Right lung (tissue), 10 donors: ENCODE measurements at places on chromosomes 6 and 20.

DNA sequence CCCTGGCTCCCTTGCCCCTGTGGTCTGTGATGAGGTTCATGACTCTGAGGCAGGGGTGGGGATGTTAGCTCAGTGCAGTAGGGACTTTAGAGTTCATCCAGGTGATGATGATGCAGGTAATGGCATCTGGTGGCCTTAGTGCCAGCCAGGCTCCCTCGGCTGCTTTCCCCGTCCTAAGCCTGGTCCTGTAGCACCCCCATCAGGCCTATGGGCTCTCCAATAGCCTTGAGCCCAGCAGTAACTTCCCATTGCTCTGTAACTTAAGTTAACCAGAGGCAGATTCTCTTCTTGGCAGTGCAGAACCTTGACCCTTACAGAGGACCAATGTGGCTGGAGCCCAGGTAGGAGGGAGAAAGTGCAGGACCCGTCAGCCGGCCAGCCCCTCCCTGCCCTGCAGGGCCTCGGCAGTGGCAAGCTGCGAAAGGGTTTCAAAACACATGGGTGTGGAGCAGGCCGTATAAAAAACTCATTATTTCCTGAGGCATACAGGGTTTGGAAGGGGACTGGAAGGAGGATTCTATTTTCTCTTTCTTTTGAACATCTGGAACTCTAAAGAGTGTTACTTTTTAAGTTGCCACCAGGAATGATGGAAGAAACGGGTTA is 406.9 kb downstream of the CDH26 start:
- DNase-seq, result no peak

DNA sequence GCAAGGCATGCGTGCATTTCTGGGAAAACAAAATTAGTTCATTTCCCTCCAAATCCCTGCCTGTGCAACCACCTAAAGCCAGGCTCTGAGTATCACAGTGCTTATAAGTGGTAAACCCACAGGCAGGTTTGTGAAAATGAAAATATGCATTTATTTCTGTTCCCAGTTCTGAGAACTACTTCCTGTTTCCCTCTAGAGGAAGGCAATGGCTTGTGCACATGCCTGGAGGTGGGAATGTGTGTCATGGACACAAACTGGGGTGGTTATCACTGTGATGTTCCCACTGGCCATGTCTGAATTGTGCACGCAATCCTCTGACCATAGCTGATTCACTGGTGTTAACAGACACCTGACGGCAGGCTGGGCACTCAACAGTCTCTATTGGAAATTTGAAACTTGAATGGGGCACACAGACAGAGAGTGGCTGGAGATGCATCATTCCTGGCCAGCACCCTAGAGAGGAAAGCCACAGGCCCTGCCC is 26.3 kb downstream of the FAM110A start:
- DNase-seq, result no peak

DNA sequence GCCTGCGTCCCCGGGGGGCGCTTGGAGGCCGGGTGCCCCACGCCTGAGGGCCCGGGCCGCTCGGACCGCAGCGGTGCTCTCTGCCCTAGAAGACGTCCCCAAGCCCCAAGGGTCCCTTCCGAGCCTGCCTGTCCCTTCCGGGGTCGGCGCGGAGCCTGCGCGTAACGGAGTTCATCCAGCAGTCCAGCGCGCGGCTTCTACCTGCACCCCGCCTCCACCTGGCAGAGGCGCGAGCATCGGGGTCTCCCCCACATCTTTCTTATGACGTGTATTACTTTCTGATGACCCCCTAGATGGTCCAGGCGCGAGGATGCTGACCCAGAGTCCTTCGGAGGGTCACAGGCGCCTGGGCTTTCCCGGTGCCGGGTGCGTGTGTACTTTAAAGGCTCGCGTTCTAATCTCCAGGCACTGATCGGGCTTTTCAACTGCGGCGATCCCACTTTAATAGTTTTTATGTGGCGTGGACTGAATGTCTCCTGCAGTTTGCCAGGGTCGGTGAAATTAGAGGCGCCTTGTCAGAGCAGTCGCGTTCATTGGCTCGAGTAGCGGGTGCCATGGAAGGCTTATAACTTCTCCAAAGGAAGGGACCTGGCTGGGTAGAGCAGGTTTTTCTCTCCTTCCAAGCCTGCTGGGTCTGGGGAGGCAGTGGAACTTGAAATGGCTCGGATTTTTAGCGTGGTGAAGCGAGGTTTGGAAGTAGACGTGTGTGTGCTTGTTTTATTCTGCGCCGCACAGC is 912 bp downstream of the EYA4 start:
- DNase-seq, result peak; percentile 32

DNA sequence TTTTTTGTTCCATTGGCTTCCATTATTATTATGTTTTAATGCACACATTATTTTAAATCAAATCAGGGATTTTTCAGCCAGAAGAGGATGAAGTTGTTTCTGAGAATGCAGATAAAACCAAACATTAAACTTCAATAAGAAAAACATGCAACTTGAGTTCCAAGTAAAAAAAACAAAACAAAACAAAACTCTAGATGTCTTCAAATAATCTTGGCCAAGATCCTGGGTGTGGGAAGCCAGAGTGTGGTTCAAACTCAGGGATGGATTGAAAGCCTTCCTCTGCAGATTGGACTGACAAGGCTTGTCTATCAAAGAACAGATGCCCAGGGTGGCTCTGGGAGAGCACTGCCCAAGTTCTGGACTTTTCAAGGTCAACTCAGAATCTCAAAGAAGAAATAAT is 134.1 kb downstream of the LCA5 start:
- peak; percentile 13 for DNase-seq

GRCh38 chr20:9269280-9269971 is 200.5 kb downstream of the PLCB4 start:
- no peak for DNase-seq

GRCh38 chr6:145139140-145139850 is 596.0 kb downstream of the EPM2A start:
- peak; percentile 25 for DNase-seq

- no peak for DNase-seq
Measured at GRCh38 chr20:35060168-35060567, 32.4 kb downstream of the TRPC4AP start.

DNA sequence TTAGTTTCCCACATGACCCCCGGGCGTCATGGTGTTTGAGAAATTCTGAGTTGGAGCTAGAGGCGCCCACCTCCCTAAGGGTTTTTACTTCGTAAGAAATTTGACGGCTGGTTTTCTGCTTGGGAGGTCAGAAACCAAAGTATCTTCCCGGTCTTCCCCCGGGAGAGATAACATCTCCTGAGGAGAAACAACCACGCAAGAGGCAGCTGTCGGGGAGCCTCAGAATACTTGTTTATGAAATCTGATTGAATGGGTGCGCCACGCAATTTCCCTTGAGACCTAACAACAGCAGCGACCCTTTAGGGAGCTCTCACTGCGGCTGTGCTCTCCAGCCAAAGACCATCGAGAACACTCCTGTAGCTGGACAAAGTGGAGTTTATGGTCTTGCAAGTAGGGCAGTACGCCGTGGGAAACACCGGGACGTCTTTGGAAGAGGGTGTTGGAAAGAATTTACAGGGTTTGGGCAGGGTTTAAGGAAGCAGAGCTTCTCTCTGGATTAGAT is 608 bp upstream of the EIF2S2 start:
- no peak for DNase-seq

DNA sequence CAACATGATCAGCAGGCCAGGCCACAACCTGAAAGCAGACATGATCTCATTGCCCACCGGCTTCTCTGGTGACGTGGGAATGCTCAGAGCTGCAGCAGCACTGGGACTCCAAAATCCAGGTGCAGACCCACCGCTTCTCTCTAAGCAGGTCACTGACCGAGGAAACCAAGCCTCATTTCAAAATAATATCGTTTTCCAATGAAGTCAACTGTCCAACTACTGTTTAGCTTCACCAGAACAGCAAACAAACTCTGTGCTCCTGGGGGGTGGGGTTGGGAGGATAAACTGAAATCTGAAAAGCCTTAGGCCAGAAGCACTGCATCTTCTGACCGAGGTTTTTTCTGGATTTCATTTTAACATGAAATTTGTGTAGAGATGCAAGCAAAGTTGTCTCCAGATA is at the start of gene GPLD1:
Gene GPLD1 (minus strand): TSS at position 109 of the 400 bp plus-strand sequence. CDS start 67 bp downstream, at position 42.
- no peak for DNase-seq

GRCh38 chr20:51634877-51635276 is 92.4 kb upstream of the NFATC2 start:
- no peak for DNase-seq

DNA sequence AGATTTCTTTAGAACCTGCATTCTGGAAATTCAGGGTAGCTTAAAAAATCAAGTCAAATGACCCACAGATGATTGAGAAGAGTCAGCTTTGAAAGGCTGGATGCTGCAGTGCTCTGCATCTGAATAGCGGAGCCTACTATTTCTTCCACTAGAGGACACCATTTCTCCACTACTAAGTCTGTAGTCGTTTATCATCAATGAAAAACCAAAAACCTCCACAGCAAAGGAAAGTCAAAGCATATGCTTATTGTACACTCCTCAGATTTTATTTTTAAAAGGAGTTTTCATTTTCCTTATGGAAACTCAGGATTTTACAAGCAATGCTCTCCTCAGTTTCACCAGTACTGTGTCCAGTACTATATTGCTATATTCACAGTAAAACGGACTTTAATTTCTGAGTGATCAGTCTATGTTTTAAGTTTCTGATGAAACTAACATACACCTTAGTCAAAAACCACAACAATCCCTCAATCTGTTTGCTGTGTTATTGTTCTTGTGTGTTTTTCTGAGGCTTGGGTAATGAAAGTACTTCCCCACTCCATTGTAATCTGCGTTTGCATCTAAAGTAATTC is 50.5 kb upstream of the ENPP5 start:
- peak; percentile 54 for DNase-seq

GRCh38 chr6:56343295-56343694 is 95.9 kb upstream of the COL21A1 start:
- no peak for DNase-seq

GRCh38 chr6:124007266-124007665 is 203.6 kb downstream of the NKAIN2 start:
- no peak for DNase-seq

GRCh38 chr6:141464490-141464889 is 668.2 kb upstream of the GJE1 start:
- no peak for DNase-seq

DNA sequence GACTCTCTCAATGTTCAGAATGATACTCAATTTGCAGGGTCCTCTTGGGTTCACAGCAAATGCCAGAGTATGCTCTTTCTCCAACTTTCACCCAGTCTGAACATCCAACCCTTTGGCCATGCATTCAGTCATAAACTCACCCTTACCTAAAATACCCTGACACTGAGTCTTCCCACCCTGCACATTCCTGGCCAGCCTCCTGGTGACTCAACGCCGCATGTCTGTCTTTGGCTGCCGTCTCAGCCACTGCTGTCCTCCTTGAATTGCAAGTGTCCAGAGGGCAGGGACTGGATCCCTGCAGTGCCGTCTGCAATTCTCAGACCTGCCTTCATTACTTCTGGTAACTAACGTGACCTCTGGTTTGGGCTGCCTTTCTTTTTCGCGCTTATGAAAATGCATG is 593.4 kb downstream of the QKI start:
- no peak for DNase-seq

DNA sequence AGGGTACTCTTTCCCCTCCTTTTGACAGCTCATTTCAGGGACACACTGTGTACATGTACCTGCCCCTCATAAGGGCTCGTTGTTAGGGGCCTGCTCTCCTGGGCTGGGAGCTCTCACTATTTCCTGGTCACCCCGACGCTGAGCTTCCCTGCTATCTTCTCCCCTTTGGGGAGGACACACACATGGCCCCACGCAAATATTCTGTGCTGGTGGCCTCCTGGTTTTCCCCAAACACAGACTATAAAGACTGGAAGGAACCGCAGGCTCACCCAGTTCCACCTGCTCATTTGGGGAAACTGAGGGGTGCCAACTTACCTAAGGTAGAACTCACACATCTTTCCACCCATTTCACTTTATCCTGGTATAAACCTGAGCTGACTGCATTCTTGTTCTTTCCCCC is 301.4 kb upstream of the SUPT3H start:
- no peak for DNase-seq

GRCh38 chr6:30216096-30216495 is 2.9 kb upstream of the TRIM26 start:
- DNase-seq, result no peak

GRCh38 chr6:34096814-34097213 is 49.1 kb downstream of the GRM4 start:
- DNase-seq, result no peak

DNA sequence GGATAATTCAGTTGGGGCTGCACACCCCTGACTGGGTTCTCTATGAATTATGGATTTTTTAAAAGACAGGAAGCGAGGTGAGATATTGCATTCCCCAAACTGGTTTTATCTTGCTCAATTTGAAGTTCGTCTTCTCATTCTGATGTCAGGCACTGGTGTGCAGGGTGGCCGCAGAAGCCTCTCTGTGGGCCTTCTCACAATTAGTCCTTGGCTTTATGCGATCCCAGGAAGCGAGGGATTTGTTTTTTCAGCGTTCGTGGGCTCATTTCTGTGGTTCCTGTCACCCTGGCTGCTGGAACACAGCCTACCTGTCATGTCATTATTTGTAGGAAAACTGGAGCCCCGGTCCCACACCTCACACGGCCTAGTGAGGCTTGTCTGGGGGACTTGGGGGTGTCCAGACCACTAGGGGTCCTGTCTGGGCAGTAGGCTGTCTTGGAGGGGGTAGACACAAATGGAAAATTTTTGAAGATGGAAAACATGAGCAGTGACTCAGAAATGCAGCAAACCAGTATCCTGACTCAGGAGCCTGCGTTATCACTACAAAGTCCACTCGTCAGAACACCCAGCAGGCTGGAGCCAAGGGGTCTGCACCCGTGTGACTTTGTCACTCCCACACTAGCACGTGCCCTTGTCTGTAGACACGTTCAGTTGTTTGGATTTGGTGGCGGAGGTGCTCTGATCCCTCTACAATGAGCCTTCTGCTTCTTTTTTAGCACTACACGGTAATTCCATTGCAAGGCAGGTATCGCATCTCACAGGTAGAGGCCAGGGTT is 42.2 kb downstream of the GNAS-AS1 start:
- no peak for DNase-seq

DNA sequence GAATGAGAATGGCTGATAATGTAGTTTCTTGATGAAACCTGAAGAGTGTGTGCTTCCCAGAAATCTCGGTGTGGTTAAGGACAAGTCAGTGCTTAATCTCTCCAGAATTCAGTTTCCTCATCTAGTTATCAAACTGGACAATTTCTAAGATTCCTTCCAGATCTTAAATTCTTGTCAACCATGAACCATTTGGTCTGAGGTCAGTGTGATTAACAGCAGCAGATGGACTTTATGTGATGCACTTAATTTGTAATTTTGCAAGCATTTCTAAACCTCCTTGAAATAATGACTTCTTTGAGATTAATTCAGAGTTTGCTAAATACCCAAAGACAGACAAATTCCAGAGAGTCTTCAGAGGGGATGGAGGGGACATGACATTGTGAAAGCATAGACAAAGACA is 160.3 kb downstream of the KIF16B start:
- peak; percentile 15 for DNase-seq
